Fibroblast of the conjunctiva (primary cell): ENCODE measurements at places on chromosomes 1 and 21.

- peak; percentile 18 for DNase-seq
Measured at GRCh38 chr1:31669786-31670592, 25.3 kb upstream of the PEF1 start.

- no peak for DNase-seq
Measured at GRCh38 chr1:93689521-93690223, 8.0 kb upstream of the BCAR3 start.

DNA sequence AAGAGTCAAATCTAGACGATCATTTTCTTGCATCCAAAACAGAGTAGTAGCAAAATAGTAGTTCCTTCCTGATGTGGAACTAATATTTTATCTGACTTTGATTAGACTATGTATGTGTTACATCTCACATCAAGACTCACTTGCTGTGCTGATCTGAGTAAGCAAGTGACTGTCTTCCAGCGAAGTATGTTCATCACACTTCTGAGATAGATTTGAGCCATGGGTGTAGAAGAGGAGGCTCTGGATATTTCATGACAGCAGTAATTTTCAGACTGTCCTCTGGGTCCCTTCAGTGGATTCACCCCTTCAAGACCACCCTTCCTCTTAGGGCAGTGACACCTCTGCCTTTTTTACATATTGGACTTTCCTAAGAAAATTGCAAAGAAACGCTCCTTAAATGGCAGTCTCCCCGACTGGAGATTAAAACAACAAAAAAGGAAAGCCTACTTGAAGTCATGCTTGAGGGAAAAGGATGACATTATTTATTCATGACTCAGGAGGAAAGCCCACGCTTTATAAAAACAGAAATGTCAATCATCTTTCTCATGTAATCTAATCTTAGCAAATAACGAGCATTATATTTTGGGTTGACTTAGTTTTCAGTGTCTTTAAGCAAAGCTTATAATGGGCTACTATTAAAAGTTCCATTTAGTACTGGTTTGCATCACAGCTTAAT lies 22.8 kb downstream of the ATP1B1 start:
- no peak for DNase-seq

GRCh38 chr1:244854166-244854565 lies 10.2 kb downstream of the HNRNPU start:
- no peak for DNase-seq

DNA sequence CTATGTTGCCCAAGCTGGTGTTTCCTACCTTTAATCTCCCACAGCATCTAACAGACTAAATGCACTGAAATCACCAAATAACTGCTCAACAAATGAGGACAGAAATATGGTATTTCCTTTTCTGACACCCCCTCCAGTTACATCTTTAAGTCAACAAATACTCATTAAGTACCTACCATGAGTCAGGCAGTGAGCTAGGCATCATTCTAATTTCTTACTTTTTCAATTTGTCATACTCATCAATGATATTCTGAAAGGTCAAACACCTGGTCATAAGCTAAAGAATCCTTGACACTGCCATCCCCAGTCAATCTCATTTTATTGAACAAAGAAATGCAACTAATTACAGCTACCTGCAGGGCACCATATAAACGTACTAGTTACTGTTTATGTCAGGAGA lies 36.6 kb downstream of the LUZP1 start:
- DNase-seq: no peak

- DNase-seq: no peak
Measured at GRCh38 chr1:104195395-104195794, 445.7 kb downstream of the AMY1C start.

DNA sequence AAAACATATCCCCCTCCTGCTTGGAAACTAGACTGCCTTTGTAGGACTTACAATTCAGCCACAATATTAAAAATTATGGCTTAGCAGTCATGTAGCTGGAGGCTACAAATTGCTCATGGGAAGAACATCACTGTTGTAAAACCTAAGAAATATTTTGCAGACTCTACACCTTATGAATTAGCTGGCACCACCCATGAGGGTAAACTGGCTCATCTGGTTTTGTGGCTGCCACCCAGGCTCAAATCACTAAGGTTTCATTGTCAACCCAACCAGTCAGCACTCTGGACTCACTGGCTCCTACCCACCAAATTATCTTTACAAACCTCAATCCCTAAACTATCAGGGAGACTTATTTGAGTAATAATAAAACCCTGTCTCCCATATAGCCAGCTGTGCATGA lies 100.7 kb upstream of the OLFM3 start:
- no peak for DNase-seq

DNA sequence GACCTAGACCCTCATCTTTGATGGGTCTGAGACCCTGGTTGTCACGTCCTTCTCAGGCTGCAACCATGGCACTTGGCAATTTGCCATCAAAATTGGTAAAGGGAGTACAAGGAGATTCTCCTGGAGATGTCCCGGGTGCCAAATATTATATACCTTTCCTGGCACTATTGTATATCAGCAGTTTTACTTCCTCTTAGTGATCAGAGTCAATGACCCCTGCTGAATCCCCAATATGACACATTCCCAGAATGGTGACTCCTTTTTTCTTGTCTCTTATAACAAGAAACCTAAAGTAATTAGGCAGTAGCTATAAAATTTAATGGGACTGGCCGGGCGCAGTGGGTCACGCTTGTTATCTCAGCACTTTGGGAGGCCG lies 39.6 kb upstream of the CDC42BPA start:
- DNase-seq: no peak

GRCh38 chr1:93773049-93773838 lies 91.6 kb upstream of the BCAR3 start:
- DNase-seq: no peak

DNA sequence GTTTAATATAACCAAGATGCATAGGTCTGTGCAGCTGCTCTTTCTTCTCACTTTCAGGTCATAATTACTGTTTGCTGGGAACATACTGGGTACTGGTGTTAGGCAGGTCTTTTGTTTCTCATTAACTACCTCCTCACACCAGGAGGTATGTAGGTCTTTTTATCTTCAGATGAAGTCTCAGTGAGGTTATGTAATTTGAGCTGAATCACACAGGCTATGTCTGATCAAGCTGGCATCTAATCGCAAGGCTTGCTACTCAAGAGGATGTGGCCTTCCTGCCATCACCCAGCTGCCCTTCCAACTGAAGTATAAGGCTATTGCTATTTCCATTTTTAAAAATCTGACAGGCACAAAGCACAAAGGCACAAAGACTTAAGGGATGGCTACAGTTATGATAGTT lies 96.4 kb downstream of the RUNX1 start:
- no peak for DNase-seq

GRCh38 chr1:244536316-244536715 lies 75.2 kb downstream of the CATSPERE start:
- no peak for DNase-seq

- DNase-seq: no peak
Measured at GRCh38 chr1:209430107-209430506, 153.4 kb upstream of the CAMK1G start.

- DNase-seq: no peak
Measured at GRCh38 chr1:205502992-205503391, 1.5 kb upstream of the CDK18 start.

GRCh38 chr1:151995774-151996173 lies 2.1 kb upstream of the S100A10 start:
- DNase-seq: no peak

DNA sequence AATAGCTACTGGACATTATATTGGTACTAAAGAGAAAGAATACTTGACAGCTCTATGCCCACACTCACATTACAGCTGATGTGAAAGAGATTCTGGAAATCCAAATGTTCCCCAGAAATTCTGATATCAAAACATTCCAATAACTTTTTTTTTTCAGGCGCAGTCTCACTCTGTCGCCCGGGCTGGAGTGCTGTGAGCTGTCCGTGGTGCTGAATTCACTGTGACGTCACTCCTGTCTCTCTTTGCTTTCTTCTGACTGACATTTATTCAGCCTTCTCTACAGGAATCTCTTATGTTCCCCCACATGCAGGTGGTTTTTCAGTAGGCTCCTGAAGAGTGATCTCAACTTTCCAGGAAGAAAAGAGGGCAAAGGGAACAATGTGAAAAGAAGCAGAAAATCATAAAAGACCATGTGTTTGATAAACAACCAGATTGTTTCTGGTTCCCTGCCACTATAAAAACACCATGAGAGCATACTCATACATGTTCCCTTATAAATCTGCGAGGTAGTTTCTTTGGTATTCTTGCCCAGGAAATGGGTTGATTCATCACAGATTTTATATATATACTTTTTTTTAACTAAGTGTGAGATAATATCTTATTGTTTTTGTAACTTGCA lies 6.2 kb downstream of the S100A7A start:
- peak; percentile 26 for DNase-seq

DNA sequence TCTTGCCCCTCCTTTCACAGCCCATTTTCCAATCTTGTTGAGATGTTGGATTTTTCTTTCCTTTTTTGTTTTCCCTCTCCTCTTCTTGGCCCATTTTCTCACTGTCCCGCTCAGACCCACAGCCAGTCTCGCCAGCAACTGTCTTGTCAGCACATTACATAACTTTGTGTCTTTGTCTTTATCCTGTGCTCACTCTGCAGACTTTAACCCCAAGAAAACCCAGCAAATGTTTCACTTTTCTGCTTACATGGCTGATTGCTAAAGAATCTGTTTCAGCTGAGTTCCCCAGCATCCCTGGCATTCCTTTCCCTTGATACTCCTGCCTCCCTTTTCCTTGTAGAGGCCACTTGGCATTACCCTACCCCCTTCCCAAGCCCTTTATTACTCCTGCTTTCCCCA lies 74.6 kb downstream of the ZNF648 start:
- no peak for DNase-seq

DNA sequence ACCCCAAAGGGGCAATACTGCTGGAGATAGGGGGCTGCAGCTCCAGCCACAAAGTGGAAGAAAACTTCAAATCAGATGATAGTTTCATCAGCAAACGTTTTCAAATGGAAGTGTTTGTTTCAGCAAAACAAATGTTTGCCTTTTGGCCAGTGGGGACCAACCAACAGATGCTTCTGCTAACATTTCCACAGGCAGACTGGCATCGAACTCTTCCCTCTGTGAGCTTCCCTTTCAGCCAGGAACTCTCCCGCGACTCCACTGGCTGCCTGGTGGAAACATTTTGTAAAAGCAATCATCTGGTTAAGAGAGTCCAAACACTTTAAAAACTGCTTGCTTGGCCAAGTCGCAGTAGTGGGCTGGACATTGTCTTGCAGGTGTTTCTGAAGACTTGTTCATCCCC lies 30.7 kb downstream of the CENPF start:
- no peak for DNase-seq

DNA sequence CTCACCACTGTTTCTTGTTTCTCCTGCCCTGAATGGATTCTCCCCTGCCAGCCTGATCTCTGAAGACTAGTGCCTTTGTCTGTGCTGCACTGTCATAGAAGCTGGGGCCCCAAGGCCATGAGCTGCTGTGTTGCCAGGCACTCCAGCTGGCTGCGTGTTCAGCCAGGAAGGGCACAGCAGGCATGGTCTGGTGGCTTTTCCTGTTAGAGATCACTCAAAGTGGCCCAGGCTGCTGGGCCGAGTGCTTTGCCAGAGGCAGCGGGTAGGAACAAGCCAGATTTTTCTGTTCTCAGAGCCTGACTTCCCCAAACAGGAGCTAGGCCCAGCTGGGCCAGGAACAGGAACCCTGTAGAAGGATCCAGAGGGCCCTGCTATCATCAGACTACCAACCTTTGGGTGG lies 5.2 kb downstream of the ADPRS start:
- no peak for DNase-seq

- DNase-seq: no peak
Measured at GRCh38 chr1:227548119-227548397, 15.3 kb upstream of the ZNF678 start.

DNA sequence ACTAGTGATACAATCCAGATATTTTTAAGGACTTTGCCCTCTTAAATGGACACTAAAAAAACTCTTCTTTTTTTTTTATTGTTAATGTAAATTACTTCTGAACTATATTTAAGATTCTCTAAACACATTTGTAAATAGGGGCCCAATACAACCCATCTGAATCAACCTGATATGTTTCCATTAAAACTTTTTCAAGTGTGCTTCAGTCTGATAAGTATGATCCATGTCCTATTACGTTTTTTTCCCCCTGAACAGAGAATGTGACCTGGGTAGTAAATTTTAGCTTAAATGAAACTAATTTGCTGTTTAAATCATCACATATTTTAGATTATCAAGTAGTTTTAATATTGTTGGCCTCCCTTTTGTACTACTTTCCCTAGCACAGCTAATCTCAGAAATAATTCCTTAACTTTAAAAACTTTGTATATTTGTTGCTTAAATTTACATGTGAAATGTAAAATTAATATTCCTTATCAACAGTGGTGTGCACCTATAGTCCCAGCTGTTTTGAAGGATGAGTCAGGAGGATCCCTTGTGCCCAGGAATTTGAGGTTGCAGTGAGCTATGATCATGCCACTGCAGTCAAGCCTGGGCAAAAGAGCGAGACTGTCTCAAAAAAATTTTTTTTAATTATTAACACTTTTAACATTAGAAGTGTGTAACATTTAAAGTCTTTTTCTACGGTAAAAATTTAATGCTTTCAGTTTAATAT lies 3.0 kb upstream of the PKN2 start:
- DNase-seq: no peak

DNA sequence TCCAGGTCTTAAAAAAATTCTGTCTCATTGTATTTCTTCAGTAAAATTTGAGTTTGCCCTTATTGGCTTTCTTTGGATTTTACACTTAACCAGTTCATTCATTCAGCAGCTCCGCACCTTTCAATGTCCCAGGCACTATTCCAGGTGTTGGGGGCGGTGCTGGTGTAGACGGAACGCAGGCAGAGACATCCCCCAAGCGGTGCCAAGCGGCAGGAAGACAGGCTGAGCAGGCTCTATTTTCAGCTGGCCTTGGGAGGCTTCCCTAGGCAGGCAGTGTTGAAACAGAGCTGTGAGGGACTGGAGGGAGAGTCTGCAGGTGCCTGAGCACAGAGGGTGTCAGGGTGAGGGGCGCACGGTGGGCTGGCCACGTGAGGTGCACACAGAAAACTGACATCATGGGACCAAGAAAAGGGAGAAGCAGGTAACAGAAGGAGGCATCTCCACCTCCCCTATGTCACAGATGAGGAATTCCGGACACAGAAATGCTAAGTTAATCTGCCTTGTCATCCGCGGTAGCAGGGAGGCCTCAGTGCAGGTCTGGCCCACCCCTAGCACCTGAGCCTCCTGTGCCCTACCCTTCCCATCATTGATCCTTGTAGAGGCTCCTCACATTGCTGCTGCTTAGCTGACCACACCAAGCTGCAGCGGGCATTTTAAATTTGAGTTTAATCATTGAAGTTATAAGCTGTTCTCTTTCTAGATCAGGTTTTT lies 40.8 kb downstream of the SLC37A1 start:
- no peak for DNase-seq

DNA sequence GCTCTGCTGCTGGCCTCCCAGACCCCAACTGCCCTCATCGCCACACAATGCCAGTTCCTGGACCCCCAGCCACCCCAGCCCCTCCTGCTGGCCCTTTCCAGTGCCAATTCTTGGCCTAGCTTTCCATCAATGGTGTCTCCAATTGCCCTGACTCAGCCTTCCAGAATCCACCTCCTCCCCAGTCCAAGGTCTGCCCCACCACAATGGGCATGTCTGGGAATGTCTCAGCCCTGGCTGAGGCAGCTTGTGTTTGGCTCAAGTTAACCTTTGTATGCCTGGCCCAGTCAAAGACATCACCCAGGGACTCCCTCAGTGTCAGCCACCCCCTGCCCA lies 16.4 kb downstream of the ALDH4A1 start:
- DNase-seq: no peak
